NCI-H510A treated with DMSO at 0.1 percent for 48 hours (cell line): ENCODE measurements at places on chromosomes 16 and 17.

DNA sequence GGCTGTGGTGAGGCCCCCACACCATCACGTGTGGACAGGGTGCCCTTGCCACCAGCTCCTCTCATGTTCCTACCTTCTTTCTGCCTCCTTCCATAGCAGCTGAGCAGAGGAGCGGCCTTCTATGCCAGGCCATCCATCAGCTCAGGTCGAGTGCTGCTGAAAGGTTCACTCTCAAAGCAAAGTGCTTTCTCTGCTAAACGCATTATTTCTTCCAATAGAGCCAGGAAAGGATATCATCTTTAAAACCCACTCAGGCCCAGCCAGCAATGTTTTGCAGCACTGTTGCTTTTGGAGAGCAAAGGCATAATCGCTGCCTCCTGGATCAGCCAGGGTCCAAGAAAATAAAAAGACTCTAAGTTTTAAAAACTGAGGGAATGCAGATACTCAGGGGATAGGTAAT is 54.9 kb upstream of the GPRC5B start:
- DNase-seq: no peak

- no peak for DNase-seq
Measured at GRCh38 chr17:60134396-60135150, 15.2 kb upstream of the CA4 start.

GRCh38 chr16:50778284-50779163 is 36.6 kb downstream of the CYLD start:
- DNase-seq: no peak

DNA sequence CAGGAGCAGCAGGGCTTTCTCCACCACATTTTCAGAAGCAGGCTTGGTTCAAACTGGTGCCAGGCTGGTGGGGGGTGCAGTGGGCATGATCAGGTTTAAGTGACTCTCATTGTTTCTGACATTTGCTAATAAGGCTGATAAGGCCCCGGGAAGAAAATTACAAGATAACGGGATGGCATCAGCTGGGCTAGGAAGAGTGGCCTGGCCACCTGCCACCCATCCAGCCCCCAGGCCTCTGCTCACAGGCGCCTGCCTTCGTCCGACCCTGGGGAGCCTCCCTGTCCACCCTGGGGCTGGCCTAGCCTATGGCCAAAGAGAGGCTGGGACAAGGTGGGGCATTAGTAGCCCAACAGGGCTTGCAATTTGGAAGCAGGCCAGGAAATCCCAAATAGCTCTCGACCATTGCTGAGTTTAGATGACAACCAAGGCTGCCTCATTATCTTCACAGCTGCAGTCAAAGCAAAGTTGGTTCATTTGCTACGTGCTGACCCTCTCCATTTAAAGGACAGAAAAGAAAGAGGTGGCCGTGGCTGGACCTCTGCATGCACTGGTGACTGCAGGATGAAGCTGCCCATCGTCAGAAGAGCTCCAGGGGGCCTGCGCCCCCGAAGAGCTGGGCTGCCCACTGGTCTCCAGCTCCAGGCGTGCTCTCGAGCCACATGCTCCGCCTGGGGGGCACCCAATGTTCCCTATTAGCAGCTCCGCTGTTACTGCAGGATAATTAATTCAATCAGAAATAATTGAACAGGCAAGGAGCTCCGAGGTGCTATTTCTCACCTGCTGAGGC is 44.9 kb downstream of the PEMT start:
- no peak for DNase-seq

- DNase-seq: no peak
Measured at GRCh38 chr17:58215685-58216084, 3.4 kb downstream of the MKS1 start.

- no peak for DNase-seq
Measured at GRCh38 chr16:51573191-51573590, 422.1 kb upstream of the SALL1 start.

GRCh38 chr17:71342737-71343136 is 778.1 kb upstream of the SOX9 start:
- DNase-seq: no peak

DNA sequence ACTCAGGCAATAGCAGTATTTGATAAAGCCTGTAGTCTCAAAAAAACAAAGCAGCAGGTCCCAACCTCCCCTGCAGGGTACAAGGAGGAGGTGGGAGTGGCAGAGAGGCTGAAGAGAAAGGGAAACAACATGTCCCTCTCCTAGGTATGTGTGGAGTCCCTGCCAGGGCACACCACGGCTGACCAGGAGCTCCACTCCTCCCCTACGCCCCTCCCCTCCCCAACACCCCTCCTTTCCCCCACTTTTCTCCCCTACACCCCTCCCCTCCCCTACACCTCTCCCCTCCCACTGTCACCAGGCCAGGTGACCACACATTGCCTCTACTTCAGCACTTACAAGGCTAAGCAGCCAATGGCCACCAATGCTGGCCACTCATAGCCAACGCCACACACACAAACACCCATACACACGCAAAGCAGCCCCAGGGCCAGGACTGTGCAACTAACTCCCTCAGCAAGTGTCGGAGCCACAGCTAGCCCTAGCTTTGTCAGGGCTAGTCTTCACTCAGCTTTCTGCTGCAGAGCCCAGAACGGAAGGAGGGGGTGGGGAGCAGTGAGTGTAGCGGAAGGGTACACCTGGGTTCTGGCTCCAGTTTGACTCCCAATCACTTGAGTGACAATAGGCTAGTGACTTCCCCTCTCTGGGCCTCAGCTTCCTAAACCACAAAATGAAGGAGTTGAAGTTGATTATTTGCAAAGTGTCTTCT is 8.2 kb downstream of the CAVIN1 start:
- no peak for DNase-seq

GRCh38 chr17:7845359-7846062 is 9.4 kb upstream of the TMEM88 start:
- no peak for DNase-seq
